Liver (tissue), 10 donors: ENCODE measurements at places on chromosomes 6 and 20. TPM values are rescaled to one million over a fixed set of nuclear protein-coding genes. Genes with fewer than 3 reads are reported as not detected.

- DNase-seq: no peak
These were observed 112.0 kb downstream of the LAMP5 start for GRCh38 chr20:9626357-9626756.

DNA sequence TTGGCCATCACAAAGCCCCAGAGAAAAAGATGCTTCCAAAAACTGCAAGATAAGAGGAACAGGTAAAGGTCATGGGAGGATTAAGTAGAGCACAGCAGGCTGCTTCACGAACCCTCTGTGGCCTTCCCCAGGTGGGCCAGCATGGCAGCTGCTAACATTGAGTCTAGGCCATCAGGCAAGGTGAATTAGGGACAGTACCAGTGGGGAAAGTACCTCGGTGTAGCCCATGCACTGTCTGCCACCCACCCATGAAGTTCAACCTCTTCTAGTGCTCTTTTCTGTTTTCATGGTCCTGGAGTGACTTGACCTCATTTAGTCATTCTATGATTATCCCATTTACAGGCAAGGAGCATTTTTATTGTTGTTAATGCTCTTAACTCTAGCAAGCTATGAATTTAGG, 108.6 kb upstream of the DUSP22 start:
- DNase-seq: no peak

DNA sequence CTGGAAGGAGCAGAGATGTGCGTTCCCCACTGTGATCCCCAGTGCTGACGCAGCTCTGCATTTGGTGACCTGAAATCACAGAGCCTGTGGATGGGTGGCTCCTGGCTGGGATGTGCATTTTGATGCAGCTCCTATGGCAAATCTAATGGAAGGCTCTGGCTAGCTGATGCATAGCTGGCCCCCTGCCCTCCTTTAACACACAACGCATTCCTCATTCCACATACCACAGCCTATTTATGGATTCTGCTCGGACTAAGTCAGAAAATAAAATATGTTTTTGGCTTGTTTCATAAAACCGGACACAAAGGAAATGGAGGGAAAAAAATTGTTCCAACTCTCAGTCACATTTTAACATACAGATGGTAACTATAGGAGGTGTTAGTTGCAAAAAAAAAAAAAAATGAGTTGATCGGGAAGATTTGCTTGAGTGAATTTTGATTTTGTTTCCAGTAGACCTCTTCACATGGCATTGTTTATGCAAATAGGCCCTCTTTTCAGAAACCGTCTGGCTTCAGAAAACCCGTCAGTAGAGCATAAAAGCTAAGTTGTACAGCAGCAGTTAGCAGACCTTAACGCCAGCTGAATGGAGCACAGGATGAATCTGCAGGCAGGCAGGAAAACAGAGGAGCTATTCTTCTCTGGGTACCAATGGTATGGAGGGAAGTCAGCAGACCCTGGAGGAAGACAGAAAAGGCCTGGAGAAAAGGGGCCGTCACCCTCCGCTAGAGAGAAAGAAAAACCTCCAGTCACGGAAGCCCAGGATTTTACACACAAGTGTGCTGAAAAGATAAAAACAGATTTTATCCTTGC, 215.4 kb downstream of the HDGFL1 start:
- DNase-seq: no peak

DNA sequence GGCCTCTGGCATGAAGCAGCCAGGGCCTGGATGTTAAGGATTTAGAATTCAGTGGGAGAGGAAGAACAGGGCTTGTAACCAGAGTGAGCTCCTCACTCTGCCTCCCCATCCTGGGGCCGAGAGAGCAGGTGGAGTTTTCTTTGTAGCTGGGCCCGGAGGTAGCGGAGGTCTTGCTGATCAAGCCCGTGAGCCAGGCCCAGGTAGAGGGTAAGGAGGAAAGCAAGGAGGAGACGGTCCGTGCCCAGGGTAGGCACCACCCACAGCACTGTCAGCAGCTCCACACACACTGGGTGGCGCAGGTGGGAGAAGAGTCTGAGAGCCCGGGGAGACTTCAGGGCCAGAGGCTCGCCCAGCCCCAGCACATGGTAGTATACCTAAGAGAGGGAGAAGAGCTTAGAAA, 2.1 kb upstream of the PPP1R18 start:
- no peak for DNase-seq

DNA sequence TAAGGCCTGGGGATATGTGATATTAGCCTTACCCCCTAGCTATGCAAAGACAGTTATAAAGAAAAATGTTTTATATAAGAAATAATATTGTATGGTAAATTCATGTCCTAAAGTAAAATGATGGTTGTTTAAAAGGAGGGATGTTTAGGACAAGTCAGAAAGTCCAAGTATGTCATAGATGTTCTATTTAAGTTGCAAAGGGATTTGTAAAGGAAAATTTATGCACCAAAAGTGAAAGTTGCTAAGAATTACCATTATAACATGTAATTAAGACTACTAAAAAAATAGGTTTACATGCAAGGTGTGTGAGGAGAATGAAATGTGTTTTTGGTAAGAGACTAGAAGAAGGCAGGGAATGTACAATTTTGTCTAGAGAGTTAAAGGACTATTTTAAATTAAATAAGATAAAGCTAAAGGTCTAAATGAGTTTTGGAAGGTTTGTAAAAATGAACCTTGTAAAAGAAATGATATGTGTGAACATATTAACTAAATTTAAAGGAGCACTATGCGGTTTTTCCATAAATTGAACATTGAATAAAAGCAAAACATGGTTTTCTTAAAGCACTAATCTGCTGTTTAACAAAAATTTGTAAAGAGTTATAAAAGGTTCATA, 22.7 kb upstream of the GOPC start:
- DNase-seq: no peak

DNA sequence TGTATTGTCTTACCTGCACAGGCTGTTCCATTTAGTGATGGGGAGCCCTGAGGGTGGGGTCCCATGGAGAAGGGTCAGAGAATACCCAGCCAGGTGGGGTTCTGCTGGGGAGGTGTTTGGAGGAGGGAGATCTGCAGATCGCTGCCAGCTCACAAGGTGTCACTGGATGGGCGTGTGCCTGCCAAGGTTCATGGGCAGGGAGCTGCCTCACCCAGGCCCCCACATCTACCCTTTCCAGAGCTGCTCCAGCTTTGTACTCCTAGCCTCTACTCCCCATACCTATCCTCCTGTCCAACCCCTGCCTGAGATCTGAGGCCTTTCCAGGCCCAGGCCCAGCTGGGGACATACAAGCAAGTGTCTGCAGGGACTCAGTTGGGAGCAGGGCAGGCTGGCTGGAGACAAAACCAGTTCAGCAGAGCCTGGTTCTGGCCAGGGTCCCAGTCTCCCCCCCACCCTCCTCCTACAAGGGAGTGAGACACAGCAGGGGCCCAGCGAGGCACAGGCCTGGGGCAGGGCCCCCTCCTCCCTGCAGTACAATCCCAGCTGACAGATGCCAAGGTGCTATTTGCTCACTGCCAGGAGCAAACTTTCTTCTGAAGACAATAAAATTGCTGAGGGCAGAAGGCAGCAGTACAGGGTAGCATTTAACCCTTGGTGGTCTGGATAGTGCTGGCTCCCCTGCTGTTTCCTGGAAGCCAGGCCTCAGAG, 19.7 kb downstream of the SPDEF start:
- no peak for DNase-seq

Gene HLA-DRB1
- total RNA-seq: 46.1 TPM

Gene CST5
- total RNA-seq: not detected
